ENCODE measurements at places on chromosomes 2 and 18.

DNA sequence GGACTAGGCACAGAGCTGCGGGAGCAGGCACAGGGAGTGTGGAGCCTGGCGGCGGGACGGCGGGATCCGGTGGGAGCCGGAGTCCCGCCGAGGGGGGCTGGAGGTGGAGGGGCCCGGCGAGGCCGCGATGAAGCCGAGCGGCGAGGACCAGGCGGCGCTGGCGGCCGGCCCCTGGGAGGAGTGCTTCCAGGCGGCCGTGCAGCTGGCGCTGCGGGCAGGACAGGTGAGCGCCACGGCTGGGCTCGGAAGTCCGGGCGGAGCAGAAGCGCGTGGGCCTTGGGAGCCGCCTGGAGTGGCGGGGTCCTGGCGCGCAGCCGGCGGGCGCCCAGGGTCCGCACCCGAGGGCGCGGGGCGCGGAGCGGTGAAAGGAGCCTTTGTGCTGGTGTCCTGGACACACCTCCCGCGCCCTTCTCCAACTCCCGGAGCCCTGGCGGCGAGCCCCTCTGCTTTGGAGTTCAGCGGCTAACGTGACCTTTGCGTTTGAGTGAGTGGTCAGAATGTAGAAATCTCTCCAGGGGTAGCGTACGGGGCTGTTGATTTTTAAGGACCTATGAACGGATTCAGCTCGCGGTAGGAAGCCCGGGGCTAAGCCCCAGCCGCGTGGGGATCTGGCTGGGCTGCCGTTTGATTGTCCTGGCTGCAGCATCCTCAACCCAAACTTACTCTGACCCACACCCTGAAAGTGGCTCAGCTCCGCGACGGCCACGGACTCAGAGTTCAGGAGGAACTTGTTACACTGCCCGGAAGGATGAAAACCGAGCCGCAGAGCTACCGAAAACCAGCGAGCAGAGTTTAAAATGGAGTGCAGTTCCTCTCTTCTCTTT lies 448 bp downstream of the IMPA2 start:
- peak; percentile 15 for DNase-seq

- DNase-seq, result peak; percentile 75
These were observed 24.6 kb downstream of the NRP2 start for GRCh38 chr2:205706769-205707381.

DNA sequence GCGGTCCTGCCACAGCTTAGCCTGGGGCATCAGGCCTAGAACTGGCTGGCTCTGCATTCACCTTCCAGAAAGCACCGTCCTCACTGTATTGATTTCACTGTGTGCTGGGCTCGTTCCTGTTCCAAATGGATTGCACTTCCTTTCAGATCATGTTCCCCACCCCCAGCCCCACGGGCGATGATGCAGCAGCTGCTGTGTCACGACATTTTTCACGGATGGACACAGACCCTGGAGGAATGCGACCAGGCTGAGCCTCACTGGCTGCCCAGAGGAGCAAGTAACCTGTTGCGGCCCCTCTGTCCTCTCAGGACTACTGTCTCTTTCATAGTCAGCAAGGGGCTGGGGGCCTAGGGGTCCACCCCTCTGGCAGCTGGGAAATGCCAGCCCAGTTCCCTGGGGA lies 50.3 kb downstream of the CAPN13 start:
- no peak for DNase-seq

- DNase-seq, result no peak
These were observed 187.1 kb downstream of the ACTR3 start for GRCh38 chr2:114076961-114077360.

- no peak for DNase-seq
These were observed 199.6 kb downstream of the BCL11A start for GRCh38 chr2:60353863-60354262.

DNA sequence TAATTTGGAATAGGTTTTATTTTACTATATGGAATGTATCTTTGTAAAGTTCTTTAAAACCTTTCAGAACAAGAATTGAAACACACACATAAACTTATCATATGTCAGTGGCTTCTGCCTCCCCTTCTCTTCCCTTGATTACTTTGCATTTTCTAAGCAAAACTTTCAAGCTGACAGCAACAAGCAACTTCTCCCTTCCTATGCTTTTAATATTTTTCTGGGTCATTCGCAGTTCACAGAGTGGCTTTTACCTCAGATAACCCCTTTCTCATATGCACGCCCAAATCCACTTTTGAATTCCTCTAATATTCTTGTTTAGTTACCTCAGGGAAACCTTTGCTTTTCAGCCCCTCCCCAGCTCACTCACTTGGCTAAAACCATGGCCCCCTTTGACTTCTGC lies 36.7 kb upstream of the CDC42EP3 start:
- DNase-seq, result no peak

DNA sequence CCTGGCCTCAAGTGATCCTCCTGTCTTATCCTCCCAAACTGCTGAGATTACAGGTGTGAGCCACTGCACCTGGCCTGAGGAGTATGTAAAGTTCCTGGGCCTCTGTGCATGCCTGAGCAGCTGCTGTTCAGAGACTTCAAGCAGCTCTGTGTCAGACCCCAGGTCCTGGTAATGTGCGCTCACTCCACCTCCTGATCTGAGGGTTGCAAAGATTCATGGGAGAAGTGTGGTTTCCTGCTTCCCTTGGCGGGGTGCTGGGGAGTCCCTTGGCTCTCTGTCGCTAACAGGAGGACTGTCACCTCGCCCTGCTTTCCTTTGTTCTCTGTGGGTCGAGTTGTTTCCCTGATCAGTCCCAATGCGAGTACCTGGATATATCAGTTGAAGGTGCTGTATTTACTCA lies 8.6 kb upstream of the IL36A start:
- DNase-seq, result peak; percentile 60

- no peak for DNase-seq
These were observed 119.7 kb upstream of the ETAA1 start for GRCh38 chr2:67277450-67277849.

- no peak for DNase-seq
These were observed 61.8 kb downstream of the ADD2 start for GRCh38 chr2:70706026-70706795.

Measured in activated CD4-positive, alpha-beta T cell treated with anti-CD3 and anti-CD28 coated beads, Interleukin-2, amount 50 U/mL, for 16 hours (primary cell).